NCI-H748 treated with DMSO at 0.1 percent for 48 hours (cell line): ENCODE measurements at places on chromosomes 3 and 15.

GRCh38 chr3:113571360-113571759 is 39.0 kb downstream of the SIDT1 start:
- DNase-seq: no peak

DNA sequence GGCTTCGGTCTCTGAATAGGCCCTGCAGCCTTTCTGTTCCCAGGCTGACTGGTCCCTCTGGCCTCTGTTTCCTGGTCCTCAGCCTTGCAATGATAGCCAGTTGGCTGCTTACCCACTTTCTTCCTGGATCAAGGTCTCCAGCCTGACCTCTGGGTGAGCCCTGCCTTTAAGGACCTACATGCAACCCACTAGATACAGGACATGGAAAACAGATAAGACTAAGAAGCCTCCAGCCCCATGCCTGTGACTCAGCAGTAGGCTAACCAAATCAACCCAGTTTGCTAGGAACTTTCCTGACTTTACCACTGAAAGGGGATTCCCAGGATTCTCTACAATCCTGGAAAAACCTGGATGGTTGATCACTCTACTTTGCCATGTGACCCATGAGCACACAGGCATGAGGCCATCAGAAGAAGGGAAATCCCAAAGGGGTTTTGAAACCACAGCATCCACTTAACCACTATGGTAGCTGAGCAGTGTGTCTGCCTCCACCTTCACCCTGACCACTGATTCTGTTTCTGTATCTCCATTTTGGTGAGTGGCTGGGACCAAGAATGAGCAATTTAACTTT is 188.1 kb downstream of the CHST2 start:
- no peak for DNase-seq

- no peak for DNase-seq
Measured at GRCh38 chr3:101252945-101253344, 67.4 kb downstream of the IMPG2 start.

DNA sequence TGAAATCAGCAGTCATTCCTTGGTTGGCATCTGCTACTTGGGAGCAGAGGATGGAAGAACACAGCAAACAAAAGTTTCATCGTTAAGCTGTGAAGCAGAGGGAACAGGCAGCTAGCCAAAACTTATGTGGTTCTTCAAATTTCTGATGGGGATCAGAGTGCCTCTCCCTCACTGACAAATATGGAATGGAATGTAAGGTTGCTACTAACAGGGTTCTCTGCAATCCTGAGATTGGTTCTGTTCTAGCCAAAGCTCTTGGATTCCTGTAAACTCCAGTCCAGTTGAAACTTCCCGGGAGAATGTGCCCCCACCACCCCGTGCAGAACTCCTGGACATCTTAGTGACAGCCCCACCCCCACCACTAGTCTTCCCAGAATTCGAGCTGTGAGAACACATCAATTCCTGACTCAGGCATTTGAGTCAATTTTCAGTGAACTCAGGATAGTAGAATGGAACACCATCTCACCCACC is 55.9 kb upstream of the PHLDB2 start:
- no peak for DNase-seq

DNA sequence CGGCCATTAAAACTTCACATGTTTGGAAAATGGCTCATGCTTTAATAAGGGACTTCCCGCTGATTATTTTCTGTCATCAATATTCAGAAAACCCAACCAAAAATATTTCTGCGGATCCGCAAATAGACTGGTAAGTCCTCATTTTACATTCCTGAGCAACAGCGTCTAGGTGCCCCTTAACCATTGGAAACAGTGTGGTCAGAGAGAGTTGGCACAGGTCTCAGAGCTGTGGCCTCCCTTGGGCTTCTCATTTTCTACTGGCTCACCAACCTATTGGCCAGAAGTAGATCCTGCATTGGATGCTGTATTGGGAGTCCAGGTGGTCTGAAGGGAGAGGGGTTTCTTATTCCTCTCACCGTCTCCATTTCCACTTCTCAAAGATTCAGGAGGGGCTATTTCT is 348.1 kb upstream of the DCBLD2 start:
- DNase-seq: no peak

GRCh38 chr3:177419904-177420601 is 222.8 kb upstream of the TBL1XR1 start:
- DNase-seq: no peak

- DNase-seq: no peak
Measured at GRCh38 chr3:130379274-130379673, 33.8 kb downstream of the COL6A5 start.

- no peak for DNase-seq
Measured at GRCh38 chr3:170154569-170155143, 26.9 kb downstream of the PHC3 start.

- no peak for DNase-seq
Measured at GRCh38 chr3:177111541-177111949, 85.7 kb downstream of the TBL1XR1 start.
